ENCODE measurements at places on chromosomes 5 and 9. TPM values are rescaled to one million over a fixed set of nuclear protein-coding genes. Genes with fewer than 3 reads are reported as not detected.

RGS7BP gene
- total RNA-seq = not detected

PDE6A gene
- total RNA-seq = not detected

PCDHB10 gene
- 5.5 TPM for total RNA-seq

- no peak overlapping the region for H3K4me3 ChIP-seq
- H3K36me3 ChIP-seq = peaks cover 1% of the 10 kb centered on the region
- peak overlapping the region; percentile 84 for H3K27ac ChIP-seq
- no peak for DNase-seq
Observed at GRCh38 chr5:129481161-129481560, 21.1 kb downstream of the ADAMTS19 start.

- no peak for DNase-seq
- no peaks in the 10 kb centered on the region for H3K27me3 ChIP-seq
- no peak overlapping the region for H3K4me3 ChIP-seq
- no peak overlapping the region for H3K27ac ChIP-seq
Observed at GRCh38 chr5:177537389-177538361, 16.7 kb downstream of the FAM193B start.

Data from progenitor cell of endocrine pancreas (in vitro differentiated cells).